ENCODE measurements at places on chromosomes 6 and 20.

- peak; percentile 43 for DNase-seq
Measured at GRCh38 chr6:125753218-125753936, 3.9 kb downstream of the HEY2 start.

DNA sequence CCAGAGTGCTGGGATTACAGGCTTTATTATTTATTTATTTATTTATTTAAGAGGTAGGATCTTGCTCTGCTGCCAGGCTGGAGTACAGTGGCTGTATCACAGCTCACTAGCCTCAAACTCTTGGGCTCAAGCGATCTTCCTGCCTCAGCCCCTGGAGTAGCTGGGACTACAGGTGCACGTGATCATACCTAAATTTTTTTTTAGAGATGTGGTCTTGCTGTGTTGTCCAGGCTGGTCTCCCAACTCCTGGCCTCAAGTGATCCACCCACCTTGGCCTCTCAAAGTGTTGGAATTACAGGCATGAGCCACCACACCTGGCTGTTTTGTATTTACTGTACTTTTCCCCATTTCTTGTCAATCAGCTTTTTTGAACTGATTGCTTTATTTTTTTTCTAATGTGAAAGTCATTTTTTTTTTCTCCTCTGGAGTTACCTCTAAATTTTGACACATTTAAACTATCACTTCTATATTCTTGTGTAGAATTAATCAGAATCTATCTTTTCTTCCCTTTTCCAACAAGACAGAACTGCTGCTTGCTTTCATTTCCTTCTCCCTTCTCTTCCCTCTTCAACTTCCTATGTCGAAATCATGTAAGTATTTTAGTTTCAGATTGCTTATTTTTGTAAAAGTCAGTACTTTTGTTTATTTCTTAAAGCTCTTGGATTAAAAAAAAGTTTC is 12.0 kb downstream of the PANK2 start:
- DNase-seq: no peak

- DNase-seq: no peak
Measured at GRCh38 chr6:152295346-152295745, 341.8 kb downstream of the SYNE1 start.

- no peak for DNase-seq
Measured at GRCh38 chr6:134634966-134635365, 314.9 kb downstream of the ALDH8A1 start.

GRCh38 chr6:126907312-126907711 is 211.2 kb upstream of the RSPO3 start:
- no peak for DNase-seq

DNA sequence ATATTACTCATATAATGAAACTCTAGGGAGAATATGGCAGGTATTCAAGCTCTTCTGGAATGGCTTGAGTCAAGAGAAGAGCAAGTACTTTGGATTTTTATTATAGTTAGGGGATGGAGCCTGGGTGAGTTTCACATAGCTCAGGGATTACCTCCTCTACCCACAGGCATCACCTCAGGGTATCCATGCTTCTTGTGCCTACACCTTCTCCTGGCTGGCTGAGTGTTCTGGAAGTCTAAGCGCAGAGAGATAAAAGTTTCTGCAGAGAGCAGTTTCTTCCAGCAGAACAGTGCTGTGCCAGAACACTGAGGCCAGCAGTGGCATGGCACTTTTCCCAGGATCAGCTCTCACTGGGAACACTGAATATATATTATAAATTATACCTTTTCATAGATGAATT is 199.7 kb upstream of the KCNQ5 start:
- DNase-seq: no peak

GRCh38 chr6:25050356-25050755 is 114.6 kb upstream of the RIPOR2 start:
- DNase-seq: peak; percentile 86

DNA sequence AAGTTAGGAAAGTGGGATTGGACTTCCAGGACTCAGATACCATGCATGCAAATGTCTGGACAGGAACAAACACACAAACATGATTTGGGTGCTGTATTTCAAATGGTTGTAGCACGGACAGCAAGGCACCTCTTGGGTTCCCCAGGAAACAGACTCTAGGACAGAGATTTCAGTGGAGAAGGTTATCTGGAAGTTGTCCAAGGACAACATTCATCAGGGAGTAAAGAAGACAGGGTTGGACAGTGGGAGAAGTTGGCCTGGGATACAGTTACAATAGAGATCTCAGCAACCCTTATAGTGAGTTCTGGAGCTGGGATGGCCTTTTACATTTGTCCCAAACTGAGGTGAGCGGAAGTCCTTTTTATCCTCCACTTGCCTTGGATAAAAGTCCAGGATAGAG is 19.8 kb upstream of the TINAG start:
- no peak for DNase-seq

Measured in CD4-positive, alpha-beta T cell treated with Interleukin-4 for 4 hours (primary cell).